Esophagus squamous epithelium (tissue), 5 donors: ENCODE measurements at places on chromosomes 6 and 20.

DNA sequence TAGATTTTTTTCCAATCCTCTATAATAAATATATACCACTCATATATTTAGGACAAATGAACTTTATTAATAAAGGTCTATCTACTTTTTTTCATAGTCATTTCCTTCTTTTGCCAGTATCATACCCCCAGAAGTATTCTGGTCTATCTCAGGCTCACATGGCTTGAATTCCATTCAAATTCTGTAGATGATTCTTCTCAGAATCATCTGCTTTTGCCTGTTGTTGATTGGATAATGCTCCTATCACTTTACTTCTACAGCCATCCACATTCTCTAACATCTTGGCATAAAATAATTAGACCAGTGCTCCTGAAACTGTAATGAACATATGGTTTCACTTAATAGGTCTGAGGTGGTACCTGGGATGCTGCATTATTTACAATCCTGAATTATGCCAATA lies 121.2 kb downstream of the GFRAL start:
- DNase-seq, result no peak

DNA sequence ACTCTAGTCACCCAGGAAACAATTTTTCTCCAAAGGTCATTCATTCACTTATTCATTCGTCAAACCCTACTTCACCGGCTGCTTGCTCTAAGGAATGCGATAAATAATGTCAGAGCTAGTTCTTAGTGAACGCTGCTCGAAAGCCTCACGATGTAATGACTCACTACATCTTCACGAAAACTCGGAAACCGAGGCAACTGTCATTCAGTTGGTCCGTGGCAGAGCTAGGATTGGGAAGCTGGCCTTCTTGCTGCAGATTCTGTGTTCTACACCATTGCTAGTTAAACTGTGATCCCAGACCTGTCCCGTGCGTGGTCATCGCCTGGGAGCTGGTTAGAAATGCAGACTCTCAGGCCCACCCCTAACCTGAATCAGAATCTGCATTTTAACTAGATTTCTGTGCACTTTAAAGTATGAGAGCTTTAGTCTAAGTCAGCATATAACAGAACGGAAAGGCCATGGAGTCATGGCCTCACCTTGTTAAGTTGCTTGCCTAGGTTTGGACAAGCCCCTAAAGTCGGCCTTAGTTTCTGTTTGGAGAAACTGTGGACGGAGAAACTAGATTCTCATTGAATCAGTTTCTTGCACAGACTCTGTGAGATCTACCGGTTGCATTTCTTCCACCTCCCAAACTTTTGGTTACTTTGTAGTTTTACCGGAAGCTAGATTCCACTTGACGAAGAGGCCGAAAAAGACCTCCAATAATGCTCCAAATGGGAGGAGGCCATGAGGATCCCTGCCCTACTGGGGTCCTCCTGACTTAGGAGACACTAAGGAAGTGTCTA lies 651 bp upstream of the CCND3 start:
- no peak for DNase-seq

DNA sequence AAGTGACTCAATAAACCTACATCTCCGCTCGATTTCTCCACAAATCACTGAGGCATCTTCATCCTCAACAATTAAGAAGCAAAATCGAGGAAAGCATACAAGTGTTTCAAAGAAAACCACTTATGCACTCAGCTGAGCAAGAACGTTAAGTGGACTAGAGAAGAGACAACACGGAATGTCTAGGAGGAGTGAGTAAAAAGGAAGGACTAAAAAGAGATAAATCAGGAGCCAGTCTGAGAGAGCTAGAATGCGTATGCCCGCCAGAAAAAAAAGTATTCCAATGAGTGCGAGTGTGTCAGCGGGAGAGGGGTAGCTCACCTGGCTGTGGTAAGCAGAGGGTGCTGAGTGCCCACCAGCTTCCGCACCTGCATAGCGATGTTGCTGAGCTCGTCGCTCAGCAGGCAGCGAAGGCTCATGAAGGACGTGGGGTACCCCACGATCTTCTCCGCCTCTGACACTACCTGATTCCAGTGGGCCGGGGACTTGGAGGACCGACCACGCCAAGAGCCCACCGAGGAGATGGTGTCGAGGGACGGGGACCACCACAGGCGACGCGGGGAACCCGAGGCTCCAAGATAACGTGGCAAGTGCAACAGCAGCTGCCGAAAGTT lies 587 bp downstream of the PDSS2 start:
- no peak for DNase-seq

DNA sequence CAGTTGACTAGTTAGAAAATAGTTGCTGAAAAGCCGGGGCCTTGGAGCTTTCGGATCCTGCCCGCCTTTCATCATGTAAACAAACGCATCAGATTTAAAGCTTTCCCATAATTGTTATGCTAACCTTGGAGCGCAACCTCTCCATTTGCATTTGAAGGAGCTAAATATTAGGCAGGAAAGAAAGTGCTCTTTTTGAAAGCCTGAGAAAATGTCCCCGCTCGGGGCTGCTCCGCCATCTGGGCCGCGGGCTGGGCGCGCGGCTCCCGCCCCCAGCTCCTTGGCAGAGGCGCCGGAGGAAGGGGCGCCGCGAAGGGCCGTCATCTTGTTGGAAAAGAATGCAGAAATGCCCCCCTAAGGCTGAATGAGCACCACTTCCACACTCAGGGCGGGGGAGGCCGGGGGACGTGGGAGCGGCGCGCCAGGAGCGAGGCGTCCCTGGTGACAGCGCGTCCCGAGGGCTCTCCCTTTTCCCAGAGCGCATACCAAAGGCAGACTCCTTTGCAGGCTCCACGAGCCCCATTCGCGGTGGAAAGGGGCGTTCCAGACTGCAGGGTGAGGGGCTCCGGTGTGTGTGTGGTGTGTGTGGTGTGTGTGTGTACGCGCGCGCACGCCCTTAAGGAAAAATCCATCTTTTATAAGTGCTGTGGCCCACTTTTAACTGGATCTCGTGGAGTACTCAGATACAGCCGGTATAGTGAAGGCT lies 145.6 kb upstream of the ID4 start:
- no peak for DNase-seq

DNA sequence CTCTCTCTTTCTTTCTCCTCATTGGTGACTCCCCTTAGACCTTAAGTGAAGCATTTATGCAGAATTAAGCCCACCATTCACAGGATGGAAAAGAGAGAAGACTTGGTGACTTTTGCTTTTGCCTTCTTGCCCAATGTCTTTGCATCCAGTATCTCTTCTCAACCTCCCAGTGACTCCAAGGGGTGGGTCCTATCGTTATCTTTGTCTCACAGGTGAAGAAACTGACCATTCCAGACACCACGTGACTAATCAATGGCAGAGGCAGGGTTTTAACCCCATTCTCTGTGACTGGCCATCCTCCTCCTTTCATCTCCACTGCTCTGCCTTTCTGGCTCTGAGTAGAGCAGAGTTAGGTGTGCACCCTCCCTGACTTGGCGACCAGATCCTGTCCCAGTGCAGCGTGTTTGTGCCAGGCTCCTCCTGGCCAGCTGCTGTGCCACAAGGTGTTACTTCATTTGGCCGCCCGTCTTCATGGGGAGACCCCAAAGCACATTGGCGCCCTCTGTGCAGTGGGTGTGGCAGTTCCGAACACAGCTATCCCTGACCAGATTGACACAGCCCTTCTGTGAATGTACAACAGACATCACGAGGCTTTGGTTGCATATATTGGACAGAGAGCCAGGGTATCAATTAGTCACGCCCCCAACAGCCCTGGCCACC lies 501.3 kb downstream of the CD83 start:
- no peak for DNase-seq

GRCh38 chr6:99416892-99417767 lies 8.0 kb downstream of the PNISR start:
- no peak for DNase-seq

GRCh38 chr6:107144014-107144413 lies 28.7 kb upstream of the BEND3 start:
- DNase-seq, result no peak

- DNase-seq, result no peak
Measured at GRCh38 chr6:166382500-166382932, 224 bp downstream of the MPC1 start.

DNA sequence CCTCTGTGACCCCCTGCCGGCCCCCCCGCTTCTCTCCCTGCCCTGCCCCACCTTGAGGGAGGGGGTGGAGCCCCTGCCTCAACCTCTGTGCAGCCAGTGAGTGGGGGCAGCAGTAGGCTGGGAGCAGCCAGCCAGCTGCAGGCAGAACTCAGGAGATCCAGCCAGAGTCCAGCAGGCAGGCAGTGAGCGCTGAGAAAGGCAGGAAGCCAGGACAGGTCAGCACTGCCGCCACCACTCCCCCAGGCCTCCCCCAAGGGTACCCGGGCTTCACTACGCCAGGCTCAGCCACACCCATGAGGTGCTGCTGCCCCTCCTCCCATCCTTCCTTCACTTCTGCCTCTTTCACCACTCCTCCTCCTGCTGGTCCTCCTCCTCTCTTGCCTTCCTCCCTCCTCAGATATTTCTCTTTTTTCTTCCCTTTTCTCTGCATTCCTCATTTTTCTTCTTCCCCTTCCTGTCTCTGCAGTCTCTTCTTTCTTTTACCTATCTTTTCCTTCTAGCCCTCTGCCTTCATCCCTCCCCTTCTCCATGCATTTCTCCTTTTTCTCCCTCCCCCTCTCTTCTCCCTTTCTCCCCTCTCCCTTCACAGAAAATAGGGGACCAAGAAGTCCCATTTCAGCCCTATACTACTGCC lies 11.5 kb downstream of the TMEM63B start:
- DNase-seq, result no peak

DNA sequence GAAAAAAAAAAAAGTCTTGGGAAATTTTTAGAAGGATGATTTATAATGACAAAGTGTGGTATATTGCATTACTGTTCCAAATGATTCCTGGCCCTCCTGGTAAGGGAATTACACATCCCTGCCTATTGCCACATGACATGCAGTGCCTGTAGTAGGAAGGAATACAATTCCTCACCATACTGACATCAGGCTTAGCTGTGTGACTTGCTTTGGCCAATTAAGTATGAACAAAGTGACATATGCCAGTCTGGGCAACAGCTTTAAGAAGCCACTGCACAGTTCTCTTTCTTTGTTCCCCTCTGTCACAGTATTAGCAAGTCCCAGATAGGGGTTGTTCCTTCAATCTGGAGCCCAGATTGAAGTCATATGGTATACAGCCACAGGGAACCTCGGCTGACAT lies 100.5 kb downstream of the KIF13A start:
- no peak for DNase-seq

DNA sequence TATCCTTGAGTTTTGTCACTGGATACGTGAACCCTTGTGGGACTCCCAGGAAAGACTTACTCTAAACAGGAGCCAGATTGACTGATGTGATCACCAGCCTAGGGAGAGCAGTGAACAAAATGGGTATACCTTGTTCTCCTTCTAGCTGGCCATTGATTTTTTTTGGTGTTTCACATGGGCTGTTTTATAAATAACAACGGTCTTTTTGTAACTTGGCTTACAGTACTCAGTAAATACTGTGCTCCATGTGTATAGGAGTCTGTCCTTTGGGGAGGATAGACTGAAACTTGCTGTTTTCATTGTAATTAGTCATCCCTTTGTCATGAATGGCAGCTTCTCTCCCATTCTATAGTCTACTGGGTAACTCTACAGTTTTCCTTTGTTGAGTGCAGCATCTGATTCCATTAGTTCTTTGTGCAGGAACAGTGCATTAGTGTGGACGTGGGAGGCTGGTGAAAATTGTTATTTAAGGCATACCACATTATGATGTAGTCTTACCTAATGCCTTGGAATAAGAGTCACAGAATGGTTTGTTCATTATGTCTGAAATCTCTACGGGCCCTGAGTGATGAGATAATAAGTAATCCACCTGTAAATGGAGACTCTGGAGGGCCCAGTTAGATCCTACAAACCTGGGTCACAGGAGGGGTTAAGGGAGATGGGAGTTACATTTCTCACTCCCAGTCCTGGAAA lies 89.5 kb downstream of the TIAM2 start:
- DNase-seq, result no peak

- no peak for DNase-seq
Measured at GRCh38 chr6:17336425-17336824, 55.3 kb downstream of the RBM24 start.

DNA sequence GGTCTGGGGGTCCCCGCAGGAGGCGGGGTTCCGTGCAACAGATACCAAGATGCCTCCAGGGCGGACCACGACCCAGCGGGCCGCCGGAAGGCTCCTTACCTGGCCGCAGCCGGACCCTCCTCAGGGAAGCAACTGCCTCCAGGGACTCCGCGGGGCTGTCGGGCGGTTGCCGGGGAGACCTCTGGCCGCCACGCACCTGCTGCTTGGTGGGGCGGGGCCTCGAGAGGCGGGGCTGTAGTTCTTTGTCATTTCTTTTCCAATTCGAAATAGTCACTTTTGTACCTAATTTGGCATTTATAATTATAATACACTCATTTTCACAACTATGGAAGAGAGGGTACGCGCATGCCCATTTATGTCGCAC lies 647 bp downstream of the AK9 start:
- DNase-seq, result peak; percentile 9

DNA sequence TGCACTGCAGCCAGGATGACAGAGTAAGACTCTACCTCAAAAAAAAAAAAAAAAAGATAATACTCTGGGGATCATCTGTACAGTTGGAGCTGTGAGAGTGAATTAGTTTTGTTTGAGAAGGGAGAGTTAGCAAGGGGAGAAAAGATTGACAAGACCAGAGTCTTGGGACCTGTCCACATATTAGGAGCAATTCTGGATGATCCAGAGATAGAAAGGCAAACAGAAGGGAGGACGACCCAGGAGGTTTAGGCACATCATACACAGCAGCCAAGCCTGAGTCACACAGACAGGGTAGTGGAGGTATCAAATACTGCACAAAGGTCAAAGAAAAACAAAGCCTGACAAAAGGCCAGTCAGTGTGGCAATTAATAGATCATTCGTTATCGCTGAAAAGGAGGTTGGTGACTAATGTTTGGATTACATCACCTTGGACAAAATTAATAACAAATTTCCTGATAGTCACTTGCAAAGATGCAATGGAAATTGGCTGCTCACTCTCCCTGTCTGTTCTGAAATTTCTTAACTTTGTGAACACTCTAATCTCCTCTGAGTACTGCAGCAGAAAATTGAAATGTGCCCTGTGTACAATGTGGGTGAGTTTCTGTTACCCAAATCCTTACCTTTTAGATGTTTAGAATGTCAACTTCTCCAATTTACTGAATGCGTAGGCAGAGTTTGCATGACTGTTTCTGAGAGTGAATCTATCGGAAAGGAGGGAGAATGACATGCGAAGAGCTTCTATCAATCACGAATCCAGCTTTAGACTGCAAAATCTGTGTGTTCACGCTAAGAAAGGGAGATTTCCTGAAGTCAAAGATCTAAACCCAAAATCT lies 105.4 kb downstream of the TSHZ2 start:
- no peak for DNase-seq
